ENCODE measurements at places on chromosomes 5 and 9.

DNA sequence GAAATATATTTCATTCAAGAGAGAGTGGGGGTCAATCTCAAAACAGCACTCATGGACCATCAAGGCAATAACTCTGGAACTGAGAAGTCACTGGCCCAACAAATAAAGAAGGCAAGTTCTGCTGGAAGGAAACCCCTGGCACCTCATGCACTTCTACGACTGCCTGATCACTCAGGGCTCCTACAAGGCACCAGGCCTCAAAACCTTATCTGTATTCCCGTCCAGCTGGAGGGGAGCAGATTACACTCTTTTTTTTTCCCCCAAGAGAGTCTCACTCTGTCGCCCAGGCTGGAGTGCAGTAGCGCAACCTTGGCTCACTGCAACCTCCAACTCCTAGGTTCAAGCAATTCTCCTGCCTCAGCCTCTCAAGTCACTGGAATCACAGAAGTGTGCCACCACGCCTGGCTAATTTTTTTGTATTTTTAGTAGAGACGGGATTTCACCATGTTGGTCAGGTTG lies 49.9 kb downstream of the P4HA2 start:
- no peak for DNase-seq

DNA sequence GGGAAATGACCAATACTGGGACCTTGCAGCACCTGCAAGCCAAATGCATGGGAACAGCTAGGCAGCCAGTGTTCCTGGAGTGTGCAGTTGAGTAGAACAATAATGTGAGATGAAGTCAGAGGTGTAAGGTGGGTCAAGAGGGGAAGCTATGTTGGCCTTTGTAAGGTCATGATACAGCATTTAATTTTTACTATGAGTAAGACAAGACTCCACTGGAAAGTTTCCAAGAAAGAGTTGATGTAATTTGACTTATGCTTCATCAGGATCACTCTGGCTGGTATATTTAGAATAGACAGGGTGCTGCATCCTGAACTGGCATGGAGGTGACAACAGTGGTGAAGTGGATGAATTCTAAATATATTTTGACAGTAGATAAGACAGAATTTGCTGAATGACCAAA lies 744.8 kb downstream of the KCTD16 start:
- no peak for DNase-seq

- no peak for DNase-seq
These were observed 258.9 kb upstream of the TLE4 start for GRCh38 chr9:79312686-79313421.

- DNase-seq = no peak
These were observed 106.5 kb upstream of the RAD23B start for GRCh38 chr9:107176436-107177151.

GRCh38 chr5:37859805-37860204 lies 20.0 kb upstream of the GDNF start:
- no peak for DNase-seq

DNA sequence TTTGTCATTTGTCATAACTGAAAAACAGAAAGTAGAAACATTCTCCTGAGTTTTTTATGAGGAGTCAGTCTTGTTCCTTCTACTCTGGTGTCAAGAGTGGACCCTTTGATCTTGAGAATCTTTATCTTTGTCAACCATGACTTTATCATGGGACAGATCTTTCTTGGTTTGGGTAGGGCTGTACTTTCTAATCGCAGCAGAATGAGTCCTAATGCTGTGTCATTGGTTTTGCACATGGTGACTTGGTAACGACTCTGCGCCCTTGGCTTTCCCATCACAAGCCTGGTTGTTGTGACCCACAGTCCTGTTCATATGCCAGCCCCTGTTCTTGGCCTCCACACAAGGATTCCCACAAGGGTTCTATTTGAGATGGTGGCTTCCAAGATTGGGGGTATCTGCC lies 45.6 kb downstream of the AOPEP start:
- no peak for DNase-seq

All from CD4-positive, alpha-beta T cell (primary cell).